CD4-positive, alpha-beta T cell treated with Interleukin-2 at 100 ng/mL for 4 hours (primary cell): ENCODE measurements at places on chromosomes 5 and 9.
A peak's percentile ranks its signal among the peaks of the same experiment; 100 is the strongest.

DNA sequence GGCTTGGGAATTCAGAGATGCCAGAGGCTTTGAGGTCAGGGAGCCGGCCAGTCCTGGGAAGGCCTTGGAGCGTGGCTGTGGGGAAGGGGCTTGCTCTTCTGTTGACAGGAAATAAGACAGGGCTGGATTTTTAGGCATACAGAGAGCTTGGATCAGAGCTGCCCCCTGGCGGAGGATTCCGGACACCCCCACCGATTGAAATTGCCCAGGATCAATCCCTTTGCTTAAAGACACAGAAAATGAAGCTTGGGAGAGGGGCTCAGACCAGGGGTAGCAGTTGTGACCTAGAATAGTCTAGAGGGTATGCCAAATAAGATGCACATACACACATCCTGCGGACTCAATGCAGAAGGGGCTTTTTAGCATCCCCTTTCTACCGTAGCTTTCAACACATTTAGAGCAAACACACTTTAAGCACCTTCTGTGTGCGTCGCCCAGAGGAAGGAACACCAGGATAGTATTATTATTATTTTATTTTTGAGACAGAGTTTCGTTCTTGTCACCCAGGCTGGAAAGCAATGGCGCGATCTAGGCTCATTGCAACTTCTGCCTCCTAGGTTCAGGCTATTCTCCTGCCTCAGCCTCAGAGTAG lies 1.7 kb upstream of the NTMT1 start:
- peak; percentile 71 for DNase-seq

GRCh38 chr5:21125238-21125983 lies 1137.4 kb upstream of the CDH18 start:
- no peak for DNase-seq

- DNase-seq = no peak
These were observed 22.0 kb downstream of the ZNF169 start for GRCh38 chr9:94281101-94281500.

- no peak for DNase-seq
These were observed 26.0 kb upstream of the LIFR start for GRCh38 chr5:38582293-38582974.

- no peak for DNase-seq
These were observed 104.2 kb downstream of the SEC61B start for GRCh38 chr9:99326112-99326916.

DNA sequence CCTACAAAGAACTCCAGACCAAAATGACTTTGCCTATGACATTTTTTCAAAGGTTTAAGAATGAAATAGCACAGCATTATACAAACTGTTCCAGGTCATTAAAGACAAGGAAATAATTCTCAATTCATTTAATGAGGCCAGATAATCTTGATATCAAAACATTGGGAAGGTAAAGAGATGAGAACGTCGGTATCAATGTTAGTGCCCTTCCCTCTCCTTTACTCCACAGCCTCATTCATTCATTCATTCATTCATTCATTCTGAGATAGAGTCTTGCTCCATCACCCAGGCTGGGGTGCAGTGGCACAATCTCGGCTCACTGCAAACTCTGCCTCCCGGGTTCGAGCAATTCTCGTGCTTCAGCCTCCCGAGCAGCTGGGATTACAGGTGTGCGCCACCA lies 64.0 kb downstream of the NACC2 start:
- DNase-seq = no peak

DNA sequence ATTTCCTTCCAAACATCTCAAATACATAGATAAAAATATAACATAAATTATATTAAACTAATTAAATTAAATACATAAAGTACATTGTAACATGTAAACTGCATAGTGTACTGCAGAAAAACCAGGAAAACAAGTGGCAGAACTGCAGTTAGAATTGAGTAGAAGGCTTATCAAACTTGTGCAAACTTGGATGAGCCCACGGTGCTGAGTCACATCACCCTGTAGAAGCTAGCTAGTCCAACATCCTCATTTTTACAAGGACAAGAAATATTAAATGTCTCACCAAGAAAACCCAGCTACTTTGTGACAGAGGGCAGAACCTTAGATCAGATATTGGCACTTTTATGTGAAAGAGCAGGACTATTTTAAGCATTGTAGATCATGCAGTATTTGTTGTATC lies 807.9 kb upstream of the NUDT12 start:
- no peak for DNase-seq

- peak; percentile 60 for DNase-seq
These were observed 38.4 kb downstream of the HRH2 start for GRCh38 chr5:175696139-175696854.

- DNase-seq = no peak
These were observed 59.2 kb downstream of the CDH18 start for GRCh38 chr5:19928562-19929421.

- no peak for DNase-seq
These were observed 211.9 kb upstream of the CLINT1 start for GRCh38 chr5:158070859-158071258.

- DNase-seq = no peak
These were observed 13.4 kb upstream of the TXNDC8 start for GRCh38 chr9:110351009-110351467.

DNA sequence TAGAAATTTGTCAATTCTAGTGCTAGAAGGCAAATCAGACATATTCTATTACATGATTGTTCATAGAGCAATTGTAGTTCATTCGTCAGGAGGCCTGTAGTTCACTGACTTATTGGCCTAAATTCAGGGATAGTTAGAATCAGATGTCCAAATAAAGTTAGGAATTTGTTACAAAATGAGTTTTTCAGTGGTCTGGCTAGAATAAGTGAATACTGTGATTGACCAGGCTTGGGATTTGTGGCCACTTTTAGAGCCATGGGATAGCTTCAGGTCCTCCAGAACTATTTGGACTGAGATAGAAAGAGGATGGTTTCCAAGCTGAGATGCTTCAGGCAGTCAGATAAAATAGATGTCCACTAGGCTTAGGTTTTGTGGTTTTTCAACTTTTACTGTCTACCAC lies 199.1 kb upstream of the MPDZ start:
- DNase-seq = no peak

DNA sequence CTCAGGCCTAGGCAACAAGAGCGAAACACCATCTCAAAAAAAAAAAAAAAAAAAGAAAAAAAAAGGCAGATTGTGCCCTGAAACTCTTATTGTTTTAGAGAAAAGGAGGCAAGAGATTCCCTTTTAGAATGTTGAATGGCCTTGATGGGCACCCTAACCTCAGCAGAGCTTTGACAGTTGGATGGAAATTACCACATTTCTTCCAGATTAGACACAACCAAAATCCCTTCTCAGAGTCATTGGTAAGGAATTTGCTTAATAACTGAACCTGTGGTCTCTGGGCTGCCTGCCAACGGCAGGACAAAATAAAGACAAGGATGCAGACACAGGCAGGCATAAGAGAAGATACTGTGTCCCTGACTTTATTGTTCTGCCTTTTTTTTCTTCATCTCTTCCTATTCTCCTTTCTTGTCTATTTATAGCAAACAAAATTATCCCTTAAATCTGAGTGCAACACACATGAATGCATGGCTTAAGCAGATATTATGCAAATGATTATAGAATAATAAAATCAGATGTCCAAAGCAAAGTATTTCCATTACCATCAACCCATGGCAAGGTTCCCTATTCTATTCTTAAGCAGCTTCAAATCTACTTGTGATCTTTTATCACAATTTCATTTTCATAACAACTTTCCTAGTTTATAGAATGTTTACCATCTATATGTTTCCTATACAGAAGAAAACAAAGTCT lies 37.3 kb upstream of the TRIO start:
- DNase-seq = no peak

DNA sequence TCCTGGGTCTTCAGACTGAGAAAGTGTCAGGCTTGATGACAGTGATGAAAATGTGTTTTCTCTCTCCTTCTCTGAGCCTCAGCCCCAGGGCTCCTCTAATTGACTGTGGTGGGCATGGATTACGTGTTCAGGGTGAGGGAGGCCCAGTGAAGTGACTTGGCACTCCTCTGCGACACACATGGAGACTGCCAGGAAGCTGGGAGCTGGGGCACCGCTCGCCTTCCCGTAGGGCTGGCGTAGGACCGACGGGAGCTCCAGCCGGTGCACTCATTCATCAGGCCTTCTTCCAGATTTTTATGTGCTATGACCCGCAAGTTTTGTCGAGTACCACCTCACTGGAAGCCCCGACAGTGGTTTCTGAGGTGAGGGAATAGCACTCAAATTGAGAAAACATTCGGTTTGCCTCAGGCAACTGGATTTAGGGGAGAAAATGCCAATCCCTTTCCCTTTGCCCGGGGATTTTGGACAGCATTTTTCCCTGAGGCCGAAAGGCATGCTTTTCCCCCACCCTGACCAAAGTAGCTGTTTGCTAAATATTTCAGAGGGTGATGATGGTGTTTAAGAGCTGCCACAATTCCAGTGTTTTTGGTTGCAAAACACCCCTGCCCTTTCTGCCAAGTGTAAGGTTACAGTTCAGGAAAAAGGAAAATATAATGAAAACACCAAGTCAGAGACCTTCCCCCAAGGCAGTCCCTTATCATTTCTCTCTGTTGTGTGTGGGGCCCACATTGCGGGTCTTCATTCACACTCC lies 83.7 kb downstream of the PCSK5 start:
- DNase-seq = no peak

- DNase-seq = peak; percentile 41
These were observed 100.5 kb downstream of the PALM2AKAP2 start for GRCh38 chr9:109880276-109881169.

DNA sequence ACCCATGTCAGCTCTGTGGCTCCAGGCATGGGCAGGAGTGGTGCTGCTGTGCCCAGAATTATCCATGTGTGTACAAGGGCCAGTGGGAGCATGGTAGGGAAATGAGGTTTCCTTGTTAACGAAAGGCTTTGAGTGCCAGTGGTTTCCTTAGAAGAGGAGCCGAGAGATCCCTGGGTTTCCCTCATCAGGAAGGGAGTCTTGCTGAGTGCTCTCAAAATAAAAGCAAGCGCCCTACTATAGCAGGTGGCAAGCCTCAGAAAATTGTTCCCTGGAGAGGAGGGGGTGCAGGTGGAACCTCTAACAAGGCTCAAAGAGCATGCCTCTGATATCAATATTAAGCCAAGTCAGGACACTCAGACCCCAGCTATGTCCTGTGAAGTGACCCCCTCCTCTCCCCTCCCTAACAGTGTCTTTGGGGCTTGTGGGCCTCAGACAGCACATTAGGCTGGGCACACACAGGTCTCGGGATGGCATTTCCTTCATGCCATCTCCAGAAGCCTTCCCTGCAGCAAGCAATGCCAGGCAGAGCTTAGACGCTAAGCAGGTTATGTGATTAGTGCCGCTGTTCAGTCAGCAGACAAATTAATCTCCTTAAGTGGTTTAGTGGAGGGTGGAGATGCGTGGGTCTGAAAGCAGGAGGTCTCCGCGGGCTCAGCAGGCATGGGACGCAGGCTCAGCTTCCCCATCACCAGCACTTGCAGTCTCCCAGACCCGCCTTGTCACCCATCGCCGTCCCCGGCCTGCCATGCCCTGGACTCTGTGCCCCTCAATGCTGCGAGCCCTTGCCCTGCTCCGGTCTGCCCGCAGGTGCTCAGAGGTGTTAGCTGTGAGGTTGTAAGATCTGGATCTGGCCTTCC lies 60.0 kb upstream of the RARS1 start:
- no peak for DNase-seq

DNA sequence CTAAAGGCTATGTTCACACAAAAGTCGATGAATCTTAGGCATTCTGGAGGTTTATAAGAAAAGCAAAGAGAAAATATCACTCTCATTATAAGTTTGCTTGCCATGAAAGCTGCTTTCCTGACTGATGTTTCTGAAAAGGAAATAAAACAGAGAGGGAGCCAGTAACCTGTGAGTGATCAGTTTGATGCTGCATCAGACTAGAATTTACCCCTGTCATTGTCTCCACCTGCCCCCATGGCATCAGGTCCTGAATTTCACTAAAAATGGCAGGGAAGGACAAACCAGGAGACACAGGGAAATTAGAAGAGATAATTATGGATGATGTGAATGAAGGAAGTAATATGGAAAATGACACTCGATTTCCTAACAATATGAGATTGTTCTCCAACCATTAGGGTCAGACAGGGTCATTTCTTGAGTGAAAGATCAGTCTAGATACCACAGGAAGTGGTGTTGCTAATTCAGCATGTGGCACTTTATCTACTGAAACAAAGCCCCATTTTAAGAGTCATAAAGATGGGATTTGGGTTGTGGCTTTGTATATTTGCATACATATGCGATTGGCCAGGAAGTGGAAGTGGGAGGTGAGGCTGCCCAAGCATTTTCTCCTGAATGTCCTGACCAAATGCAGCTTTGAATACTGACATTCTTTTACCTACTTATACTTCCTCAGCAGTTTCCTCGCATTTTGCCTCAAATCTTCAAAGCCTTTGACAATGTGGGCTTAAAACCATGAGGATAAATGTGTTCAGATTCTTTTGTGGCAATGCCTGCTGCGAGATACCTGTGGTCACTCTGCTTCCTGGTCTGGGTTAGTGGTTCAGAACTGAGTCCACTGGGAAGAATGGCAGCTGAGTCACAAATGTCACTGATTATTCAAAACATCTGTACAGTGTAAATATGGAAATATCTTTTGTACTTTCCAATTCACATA lies 29.7 kb downstream of the MEGF10 start:
- DNase-seq = no peak

DNA sequence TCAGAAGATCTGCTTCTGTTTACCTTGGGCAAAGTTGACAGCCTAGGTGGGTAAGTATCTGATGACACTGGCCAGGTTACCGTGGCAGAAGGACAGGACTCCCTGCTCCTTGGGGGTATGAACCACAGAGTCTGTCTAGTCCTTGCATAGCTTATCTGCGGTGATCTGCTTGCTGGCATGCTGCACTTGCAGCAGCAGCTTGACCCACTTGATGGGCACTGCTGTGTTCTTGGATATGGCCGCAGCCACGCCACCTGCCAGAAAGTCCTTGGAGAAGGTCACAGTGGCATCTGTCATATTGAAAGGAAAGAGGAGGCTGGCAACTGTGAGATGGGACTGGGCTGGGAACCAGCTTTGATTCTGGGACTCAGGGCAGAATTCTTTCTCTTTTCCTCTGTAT lies 35.9 kb upstream of the POC5 start:
- DNase-seq = no peak

- no peak for DNase-seq
These were observed 141.4 kb downstream of the LRRC70 start for GRCh38 chr5:62720031-62720441.

DNA sequence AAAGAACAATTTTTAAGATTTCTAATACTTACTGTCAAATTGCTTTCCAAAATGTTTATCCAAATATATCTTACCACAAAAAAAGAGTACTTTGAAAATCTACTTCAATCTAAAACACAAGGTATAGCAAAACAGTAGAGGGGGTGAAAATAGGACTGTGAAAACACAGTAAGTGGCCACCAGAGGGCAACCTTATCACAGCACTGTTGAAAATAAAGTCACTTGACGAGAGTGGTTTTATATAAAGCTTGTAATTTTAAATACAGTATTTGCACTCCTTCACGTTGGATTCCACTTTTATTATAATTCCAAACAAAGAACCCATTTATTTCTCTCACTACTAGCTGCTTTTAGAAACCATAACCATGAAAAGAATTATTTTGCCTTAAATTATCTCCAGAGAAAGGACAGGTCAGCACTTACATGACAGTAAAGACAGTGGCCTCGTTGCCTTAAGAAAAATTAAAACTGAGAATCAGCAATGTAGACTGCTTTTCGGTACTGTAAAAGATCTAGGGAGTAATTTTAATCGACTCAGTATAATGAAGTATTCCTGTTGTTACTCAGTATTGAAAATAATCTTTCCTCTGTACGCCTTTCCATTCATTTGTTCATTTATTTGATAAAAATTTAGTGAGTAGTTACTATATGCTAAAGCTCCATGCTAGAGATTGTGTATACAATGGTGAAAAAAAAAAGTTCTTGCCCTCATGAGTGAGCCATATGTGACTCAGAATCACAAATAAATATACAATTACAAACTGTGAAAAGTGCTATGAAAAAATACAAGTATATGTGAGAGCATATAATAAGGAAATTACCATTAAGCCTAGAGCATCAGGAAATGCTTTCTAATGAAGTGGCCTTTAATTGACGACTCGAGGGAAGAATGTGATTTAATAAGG lies 40.0 kb upstream of the CDK5RAP2 start:
- peak; percentile 70 for DNase-seq
